ENCODE measurements at places on chromosomes 5 and 9.

DNA sequence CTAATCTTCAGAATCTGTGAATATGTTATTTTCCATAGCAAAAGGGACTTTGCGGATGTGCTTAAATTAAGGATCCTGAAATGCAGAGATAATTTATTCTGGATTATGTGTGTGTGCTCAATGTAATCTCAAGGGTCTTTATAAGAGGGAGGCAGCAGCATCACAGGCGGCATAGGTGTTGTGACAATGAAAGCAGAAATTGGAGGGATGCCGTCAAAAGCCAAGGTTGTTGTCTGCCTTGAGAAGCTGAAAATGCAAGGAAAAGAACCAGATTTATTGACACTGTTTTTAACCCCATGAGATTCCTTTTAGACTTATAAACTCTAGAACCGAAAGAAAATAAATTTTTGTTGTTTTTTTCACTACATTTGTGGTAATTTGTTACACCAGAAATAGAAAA lies 948.5 kb downstream of the TLE4 start:
- DNase-seq = no peak

- DNase-seq = no peak
Measured at GRCh38 chr5:78253201-78253600, 41.3 kb downstream of the AP3B1 start.

DNA sequence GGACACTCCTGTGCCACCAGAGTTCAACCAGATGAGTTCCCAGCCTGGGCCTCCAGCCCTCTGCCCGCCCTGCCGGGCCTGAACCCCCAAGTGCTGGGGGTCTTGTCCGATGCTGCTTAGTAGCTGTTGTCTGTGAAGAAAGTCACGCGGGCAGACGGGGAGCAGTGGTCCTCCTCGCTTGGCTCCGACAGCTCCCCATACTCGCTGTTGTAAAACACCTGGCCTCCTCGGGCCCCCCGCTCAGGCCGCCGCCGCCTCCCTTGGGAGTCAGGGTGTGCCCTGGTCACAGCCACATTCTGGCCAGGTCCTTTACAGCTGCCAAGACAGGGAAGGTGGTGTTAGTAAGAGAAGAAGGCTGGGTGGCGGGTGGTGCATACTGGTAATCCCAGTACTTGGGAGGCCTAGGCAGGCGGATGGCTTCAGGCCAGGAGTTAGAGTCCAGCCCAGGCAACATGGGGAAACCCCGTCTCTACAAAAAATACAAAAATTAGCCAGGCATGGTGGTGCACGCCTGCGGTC lies 11.8 kb upstream of the SCGB3A1 start:
- no peak for DNase-seq

- DNase-seq = peak; percentile 15
Measured at GRCh38 chr5:118611332-118611945, 376.9 kb downstream of the DTWD2 start.

- DNase-seq = no peak
Measured at GRCh38 chr9:38088006-38088925, 19.2 kb upstream of the SHB start.

GRCh38 chr5:73321757-73322436 lies 126.7 kb downstream of the FOXD1 start:
- DNase-seq = peak; percentile 98

DNA sequence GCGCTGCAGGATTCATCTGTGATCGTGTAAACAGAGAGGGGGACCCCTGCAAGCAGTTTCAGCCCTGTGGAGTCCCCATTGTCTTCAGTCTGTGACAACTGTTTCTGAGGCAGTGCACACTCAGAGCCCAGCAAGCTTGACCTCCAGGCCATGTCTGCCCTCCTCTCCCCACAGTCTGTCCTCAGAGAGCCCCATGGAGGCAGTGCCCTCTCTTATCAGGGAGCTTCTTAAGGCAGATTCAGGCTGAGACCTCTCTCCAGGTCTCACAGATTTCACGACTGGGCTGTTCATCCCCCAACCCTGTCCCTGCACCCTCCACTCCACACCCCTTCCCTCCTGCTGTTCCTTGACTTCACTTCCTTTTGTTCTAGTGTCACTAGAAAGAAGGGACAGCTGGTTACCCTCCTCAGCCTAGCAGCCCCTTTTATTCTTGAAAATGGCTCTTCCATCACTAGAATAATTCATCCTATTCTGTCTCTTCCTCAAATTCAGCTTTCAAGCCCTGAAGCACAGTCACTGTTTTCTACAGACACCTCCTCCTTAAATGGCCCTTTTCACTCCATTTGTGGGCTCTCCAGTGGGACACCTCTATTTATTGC lies 218.4 kb downstream of the MED10 start:
- no peak for DNase-seq

DNA sequence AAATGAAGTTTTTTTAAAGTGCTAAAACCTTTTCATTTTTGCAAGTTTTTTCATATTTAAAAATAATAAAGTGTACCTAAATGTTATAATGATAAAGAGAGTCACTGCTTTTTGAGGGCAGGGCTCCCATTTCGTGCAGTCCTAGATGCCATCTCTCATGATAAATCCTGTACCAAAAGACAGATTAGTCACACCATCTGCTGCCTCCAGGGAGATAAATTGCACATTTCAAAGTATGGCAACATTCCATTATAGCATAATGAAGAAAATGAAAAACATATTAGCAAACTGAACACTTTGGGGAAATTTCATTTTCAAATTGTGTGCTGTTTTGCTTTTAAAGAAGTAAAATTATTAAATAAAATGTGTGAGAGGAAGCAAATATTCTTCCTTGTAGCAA lies 257.2 kb downstream of the KIAA0825 start:
- DNase-seq = no peak

DNA sequence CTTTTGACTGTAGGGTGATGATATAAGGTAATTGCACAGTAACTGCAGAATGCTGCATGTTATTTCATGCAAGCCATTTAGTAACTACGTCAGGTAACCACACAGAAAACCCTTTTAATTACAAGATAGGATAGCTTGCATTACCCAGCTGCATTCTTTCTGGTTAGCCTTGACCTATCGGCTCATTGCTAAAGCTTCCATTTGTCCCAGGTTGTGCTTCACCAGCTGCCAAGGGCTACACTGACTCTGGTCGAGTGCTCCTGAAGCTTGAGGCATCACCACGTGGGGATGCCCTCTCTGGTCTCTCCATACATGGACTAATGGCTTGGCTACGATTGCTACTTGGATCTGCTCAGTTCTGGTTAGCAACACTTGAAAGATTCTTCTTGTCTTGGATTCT lies 81.1 kb upstream of the SLC12A2 start:
- DNase-seq = no peak

DNA sequence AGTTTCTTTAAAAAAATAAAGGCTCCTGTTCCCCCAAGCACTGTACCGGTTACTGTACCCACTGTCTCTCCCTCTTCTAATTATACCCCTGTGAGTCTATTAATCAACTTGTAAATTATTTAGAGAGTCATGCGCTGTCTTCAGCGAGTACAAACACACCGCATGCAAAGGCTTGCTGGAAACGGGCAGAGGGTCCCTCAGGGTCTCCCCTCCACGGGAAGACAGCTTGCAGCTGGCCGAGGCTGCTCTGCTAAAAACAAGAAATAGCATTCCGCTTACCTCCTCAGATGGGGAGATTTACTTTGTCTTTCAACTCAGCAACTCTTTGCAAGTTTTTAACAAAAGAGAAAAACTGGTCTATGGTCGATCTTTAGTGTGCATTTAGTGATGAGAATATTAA lies 71.8 kb downstream of the AK8 start:
- no peak for DNase-seq

DNA sequence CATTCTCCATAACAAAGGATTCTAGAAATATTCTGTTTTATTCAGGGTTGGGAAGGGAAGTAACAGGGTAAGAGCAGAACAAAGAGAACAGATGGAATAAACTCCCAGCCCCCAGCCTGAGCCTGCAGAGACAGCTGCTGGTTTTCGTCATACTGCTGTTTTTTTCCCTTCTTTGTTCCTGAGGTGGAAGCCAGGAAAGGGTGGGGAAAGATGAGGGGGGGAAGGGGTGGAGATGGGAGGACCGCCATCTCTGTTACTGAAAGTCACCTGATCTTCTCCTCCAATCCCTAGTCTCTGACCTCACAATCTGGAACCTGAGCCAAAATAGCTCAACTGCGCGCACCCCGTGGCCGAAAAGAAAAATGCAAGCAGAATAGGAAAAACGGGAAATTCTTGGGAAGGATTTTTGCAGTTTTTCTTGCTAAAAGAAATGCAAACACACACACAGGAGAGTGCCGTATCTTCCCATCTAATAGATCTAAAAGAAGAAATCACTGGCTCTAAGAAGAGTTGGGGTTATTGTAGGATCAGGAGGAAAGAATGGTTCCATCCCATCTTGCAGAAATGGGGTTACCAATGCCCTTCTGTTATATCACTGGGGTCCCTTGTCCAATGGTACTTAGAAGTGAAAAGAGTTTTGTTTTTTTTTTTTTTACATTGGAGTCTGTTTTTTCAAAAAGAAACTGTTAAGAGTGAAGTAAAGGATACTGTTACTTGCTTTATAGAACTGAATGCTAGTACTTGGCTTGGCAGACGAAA lies 57.9 kb downstream of the DIAPH1 start:
- peak; percentile 88 for DNase-seq

DNA sequence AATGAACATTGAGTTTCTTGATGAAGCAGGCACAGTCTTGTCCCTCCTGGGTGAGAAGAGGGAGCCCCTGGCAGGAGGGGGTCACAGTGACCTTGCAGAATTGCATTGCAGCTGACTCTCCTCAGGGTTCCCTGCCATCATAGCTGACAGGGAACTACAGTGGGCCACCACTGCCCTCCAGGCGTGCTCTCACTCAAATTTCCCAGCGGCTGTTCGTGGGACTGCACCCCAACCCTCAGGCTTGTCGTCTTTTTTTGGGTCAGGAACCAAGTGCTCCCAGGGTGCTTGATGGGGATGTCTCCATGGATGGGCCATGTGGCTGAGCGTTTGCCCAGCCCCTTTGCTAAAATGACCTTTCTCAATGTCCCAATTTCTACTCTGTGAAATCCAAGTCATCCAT lies 215.8 kb downstream of the MELK start:
- no peak for DNase-seq

GRCh38 chr5:163505049-163505367 lies 411 bp upstream of the MAT2B start:
- DNase-seq = no peak

Measured in HS-5 (cell line).